SJSA1 (cell line): ENCODE measurements at places on chromosomes 13 and 19. TPM values are rescaled to one million over a fixed set of nuclear protein-coding genes. Genes with fewer than 3 reads are reported as not detected.
A peak's percentile ranks its signal among the peaks of the same experiment; 100 is the strongest.

DNA sequence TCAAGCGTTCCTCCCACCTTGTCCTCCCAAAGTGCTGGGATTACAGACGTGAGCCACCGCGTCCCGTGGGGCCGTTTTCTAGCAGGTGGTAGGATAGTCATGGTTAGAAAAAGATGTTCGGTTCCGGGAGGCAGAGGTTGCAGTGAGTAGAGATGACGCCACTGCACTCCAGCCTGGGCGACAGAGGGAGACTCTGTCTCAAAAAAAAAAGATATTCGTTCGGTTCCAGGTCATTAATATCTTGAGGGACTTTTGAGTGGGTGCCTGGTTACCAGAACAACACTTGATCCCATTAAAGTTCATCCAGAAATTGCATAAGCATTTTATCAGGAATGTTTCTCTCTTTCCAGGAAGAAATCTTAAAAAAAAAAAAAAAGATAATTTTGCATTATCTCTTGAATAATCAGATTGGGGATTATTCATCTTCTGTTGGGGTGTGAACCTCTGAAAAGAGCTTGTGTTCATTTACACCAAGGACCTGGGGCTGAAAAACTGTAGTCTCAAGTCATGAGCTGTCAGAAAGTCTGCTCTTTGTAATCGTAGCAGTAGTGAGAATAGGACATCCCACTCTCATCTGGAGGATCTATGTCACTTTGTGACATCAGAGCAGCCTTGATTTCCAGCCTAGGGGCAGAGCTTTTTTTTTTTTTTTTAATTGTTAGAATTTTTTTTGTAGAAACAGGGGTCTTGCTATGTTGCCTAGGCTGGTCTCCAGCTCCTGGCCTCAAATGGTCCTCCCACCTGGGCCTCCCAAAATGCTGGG is 1.0 kb upstream of the ETHE1 start:
- H3K36me3 ChIP-seq = no peaks in the 10 kb centered on the region; the same call in 1 of the 2 replicates
- peaks cover 31% of the 10 kb centered on the region for H3K4me1 ChIP-seq
- no peak overlapping the region for H3K4me3 ChIP-seq
- H3K27ac ChIP-seq = peak overlapping the region; percentile 55; the same call in 1 of the 2 replicates
- no peaks in the 10 kb centered on the region for H3K27me3 ChIP-seq

- DNase-seq = no peak
- H3K4me3 ChIP-seq = no peak overlapping the region
- no peak overlapping the region for H3K27ac ChIP-seq
- peaks cover 83% of the 10 kb centered on the region for H3K36me3 ChIP-seq
Observed at GRCh38 chr19:45824041-45824471, 8.9 kb upstream of the RSPH6A start.

DNA sequence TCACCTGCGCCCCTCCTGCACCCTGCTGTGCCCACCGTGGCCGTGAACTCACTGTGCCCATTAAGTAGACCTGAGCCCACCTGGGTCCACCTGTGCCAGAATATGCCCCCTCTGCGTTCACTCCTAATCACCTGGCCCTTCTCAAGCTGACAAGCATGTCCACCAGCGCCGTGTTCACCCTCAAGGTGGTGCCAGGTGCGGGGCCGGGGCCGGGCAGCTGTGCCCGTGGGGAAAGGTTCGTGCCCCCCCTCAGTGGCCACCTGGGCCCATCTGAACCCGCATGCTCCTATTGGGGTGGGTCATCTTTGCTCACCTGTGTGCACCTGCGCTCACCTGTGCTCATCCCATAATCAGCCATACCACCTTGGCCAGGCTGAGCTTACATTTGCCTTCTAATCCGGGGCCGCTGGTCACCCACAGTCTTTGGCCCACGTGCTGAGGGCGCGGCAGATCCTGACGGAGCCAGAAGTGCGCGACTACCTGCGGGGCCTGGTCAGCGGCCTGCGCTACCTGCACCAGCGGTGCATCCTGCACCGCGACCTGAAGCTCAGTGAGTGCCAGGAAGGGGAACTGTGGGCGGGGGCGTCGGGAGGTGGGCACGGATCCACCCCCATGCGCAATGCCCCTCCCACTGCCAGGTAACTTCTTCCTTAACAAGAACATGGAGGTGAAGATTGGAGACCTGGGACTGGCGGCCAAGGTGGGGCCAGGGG is 2.3 kb downstream of the PLK5 start:
- H3K4me3 ChIP-seq = no peak overlapping the region
- H3K27me3 ChIP-seq = peaks cover 41% of the 10 kb centered on the region
- no peaks in the 10 kb centered on the region for H3K36me3 ChIP-seq
- H3K27ac ChIP-seq = no peak overlapping the region

DNA sequence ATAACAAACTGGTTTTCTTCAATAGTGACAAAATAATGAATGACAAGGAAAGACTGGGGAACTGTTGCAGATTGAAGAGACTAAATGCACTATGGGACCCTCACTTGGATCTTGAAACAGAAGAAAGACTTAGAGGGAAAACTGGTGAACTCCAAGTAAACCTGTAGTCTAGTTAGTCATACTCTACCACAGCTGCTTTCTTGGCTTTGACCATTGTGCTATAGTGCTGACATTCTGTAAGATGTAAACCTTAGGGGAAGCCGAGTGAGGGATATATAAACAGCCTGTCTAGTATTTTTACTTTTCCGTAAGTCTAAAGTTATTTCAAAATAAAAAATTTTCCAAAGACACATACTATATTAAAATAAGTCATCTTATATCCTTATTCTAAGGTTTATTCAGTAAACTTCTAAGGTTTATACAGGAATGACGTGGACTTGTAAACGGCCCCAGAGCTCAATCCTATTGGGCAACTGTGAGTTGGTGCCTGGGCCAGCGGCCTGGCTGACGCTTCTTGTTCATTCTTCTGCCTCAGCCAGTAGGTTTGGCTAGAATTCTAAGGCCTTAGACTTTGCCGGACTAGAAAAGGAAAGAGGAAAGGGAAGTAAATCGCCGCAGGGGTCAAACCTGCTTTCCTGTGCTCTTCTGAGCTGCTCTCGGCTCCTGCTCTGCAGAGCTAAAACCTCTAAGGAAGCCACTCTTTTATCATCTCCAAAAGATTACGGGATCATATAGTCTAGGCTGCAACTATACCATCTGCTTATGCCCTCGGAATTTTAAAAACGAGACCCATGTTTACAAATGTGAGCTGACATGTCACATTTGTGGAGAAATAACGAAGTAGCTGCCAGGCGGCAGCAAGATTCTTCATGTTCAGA is 33.6 kb upstream of the UBE2L5 start:
- H3K27ac ChIP-seq = no peak overlapping the region
- H3K4me3 ChIP-seq = no peak overlapping the region
- H3K27me3 ChIP-seq = no peaks in the 10 kb centered on the region
- DNase-seq = no peak
- H3K36me3 ChIP-seq = no peaks in the 10 kb centered on the region

GRCh38 chr13:71882120-71882519 is 15.1 kb upstream of the DACH1 start:
- no peaks in the 10 kb centered on the region for H3K4me1 ChIP-seq
- no peak overlapping the region for H3K4me3 ChIP-seq
- no peak overlapping the region for H3K27ac ChIP-seq
- no peak for DNase-seq
- no peaks in the 10 kb centered on the region for H3K36me3 ChIP-seq

DNA sequence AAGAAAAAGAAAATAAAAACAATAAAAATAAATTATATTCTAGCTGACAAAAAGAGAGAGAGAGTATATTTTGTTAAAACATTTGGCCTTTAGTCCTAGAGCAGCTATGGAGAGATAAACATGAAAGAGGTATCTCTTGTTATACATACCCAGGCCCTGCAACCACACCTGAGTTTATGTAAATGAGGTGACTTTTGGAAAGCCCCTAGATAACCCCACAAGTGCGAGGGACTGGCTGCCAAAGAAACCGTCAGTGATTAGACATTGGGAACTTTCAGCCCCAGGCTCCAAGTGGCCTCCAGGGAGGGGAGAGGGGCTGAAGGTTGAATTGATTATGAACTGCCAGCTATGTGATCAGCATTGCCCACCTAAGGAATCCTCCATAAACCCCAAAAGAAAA is 2.1 kb upstream of the NLRP7 start:
- H3K4me3 ChIP-seq = no peak overlapping the region
- no peaks in the 10 kb centered on the region for H3K27me3 ChIP-seq
- no peaks in the 10 kb centered on the region for H3K4me1 ChIP-seq
- H3K27ac ChIP-seq = no peak overlapping the region

- DNase-seq = no peak
- H3K4me3 ChIP-seq = no peak overlapping the region
- no peaks in the 10 kb centered on the region for H3K36me3 ChIP-seq
- H3K4me1 ChIP-seq = no peaks in the 10 kb centered on the region
Observed at GRCh38 chr13:109945206-109945960, 159.0 kb upstream of the IRS2 start.

DNA sequence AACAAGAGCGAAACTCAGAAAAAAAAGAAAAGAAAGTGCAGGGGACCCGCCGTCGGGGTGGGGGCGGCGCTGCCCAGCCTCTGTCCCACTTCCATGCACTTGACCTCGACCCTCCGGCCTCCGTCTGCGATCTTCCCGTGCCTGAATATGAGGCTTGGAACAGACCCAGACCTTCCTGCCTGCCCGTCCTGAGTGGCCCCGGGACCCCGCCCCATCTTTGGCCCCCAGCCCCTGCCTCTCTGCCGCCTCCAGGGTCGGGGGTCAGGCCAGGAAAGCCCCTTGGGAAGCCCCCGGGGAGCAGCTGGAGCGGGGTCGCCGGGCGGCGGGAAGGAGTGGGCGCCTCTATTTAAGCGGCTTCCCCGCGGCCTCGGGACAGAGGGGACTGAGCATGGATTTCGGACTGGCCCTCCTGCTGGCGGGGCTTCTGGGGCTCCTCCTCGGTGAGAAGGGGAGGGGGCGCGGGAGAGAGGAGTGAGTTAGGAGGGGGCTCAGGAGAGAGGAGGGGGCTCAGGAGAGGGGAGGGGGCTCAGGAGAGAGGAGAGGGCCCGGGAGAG is at the start of gene MADCAM1:
Gene MADCAM1 (plus strand): TSS at position 375 of the 554 bp plus-strand sequence. CDS start 14 bp downstream, at position 389.
- H3K27ac ChIP-seq = no peak within 1 kb of the TSS
- no peak within 1 kb of the TSS for H3K4me3 ChIP-seq
- peaks cover 20% of the 10 kb centered on the region for H3K27me3 ChIP-seq
- no peaks in the 10 kb centered on the region for H3K36me3 ChIP-seq

DNA sequence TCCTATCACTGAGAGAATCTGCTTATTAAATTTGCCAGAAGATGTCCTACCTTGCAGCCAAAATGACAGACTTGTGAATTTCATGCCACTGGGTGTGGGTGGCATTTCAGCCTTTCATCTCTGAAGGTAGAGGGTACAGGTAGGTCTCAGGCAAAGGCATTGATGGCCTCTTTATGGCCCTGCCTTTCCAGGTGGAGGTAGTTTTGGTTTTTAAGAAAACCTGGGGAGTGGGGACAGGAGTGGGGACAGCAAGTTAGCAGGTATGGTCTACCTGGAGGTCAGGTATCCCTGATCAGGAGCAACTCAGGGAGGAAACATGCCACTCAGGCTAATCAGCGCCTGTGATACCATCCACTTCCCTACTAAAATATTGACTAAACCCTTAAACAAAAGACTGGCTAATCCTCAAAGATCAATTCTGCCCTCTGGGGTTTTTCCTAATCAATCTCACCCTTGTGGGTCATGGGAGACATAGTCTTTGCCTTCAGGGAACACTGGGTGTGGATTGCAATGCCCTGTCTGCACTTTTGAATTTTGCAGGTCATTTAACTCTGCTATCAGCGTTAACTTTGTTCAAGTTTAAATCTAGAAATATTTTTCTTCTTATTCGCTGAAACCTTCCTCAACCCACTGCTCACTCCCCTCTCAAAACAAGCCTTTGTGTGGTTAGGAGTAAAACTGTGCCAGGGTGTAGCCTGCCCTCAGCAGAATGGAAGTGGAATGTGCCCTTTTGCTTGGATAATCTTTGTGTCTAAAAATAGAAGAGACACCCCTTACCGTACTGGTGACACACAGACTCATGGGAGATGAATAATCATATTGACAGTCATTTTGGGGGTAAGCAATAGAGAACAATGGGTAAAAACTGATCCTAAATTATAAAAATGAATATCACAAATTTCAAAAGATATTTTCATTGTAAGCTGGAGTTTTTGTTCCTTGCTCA is 233.7 kb downstream of the COG6 start:
- DNase-seq = no peak
- no peaks in the 10 kb centered on the region for H3K36me3 ChIP-seq
- no peak overlapping the region for H3K27ac ChIP-seq
- H3K4me3 ChIP-seq = no peak overlapping the region

DNA sequence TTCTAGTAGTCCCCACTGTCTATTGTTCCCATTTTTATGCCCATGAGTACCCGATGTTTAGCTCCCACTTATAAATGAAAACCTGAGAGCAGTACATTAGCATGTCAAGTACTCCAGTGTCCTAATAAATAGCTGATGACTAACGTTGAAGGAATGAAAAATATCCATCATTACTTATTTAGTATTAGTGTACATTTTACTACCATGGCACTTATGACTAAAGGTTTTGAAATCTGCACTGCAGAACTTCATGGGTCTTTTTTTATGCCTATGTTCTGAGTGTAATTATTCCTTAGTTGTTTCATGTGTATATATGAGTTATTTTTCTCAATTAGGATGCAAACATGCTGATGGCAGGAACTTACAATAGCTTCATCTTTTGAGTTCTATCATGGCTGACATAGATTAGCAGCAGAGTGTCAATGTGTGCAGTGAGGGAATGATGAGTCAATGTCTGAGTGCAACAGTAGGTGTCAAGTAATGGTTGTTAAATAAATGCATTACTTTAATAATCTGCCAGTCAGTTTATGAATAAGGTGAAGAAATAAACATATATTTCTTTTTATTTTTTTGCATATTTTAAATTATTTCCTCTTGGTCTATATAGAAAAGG is 188.4 kb downstream of the ITGBL1 start:
- H3K27me3 ChIP-seq = no peaks in the 10 kb centered on the region
- peak; percentile 71 for DNase-seq
- H3K36me3 ChIP-seq = no peaks in the 10 kb centered on the region
- H3K4me1 ChIP-seq = peaks cover 17% of the 10 kb centered on the region
- peak overlapping the region; percentile 57 for H3K27ac ChIP-seq
- no peak overlapping the region for H3K4me3 ChIP-seq

DNA sequence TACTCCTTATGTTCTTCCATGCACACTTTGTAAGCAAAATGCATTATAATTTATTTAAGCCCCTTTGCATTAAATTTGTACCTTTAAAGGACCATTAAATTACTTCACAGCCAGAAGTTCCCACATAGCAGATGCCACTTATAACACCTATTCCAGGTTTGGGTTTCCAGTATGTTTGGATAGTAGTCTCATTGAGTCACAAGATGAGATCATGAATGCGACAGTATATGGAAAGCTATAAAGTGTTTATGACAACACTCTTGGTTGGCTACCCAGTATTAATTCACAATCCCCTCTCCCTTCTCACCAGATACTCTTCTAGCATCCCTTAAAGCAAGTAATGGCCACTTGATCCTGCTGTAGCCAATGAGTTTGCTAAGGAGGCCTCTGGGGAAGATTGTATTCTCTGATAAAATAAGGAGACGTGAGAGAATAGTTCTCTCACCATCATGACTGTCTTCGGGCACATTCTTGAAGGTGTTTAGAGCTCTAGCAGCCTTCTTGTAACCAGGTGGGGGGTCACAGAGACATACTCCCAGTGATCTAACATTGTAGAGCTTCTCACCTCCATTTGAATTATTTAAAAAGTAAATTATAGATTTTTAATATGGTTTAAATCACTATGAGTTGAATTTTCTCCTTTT is 2.8 kb upstream of the LHFPL6 start:
- H3K4me3 ChIP-seq = no peak overlapping the region
- no peak for DNase-seq
- H3K36me3 ChIP-seq = peaks cover 12% of the 10 kb centered on the region
- no peaks in the 10 kb centered on the region for H3K27me3 ChIP-seq
- H3K27ac ChIP-seq = no peak overlapping the region
- peaks cover 7% of the 10 kb centered on the region; the same call in 1 of the 2 replicates for H3K4me1 ChIP-seq

IGFL1 gene
- not detected in 2 replicates for total RNA-seq

ZNF471 gene
- 0.03 TPM in 1 of 2 replicates, not detected in the other for total RNA-seq

PRSS57 gene
- total RNA-seq = not detected in 2 replicates

CALR3 gene
- total RNA-seq = not detected in 2 replicates
